ENCODE measurements at places on chromosomes 4 and X.

GRCh38 chr4:76694056-76694455, 203.9 kb downstream of the SOWAHB start:
- DNase-seq, result no peak

DNA sequence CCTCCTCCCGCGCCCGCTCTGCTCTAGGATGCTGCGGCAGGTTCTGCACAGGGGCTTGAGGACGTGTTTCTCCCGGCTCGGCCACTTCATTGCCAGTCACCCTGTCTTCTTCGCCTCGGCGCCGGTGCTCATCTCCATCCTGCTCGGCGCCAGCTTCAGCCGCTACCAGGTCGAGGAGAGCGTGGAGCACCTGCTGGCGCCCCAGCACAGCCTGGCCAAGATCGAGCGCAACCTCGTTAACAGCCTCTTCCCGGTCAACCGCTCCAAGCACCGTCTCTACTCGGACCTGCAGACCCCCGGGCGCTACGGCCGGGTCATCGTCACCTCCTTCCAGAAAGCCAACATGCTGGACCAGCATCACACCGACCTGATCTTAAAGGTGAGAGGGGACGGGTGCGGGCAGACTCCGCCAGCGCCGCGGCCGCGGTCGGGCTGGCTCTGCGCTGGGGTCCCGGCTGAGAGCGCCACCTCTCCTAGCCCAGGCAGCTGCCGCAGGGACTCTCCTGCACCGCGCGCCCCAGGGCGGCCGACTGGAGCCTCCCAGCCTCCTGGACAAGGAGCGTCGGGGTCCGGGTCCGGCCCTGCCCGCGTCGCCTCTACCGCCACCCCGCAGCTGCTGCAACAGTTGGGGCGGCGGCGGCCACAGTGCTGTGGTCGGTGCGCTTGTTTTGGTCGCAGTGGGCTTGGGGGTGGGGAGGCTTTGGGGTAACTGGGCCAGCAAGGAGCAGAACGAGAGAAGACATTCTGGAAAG, at the start of gene PTCHD1:
PTCHD1 (plus strand) TSS at position 2 of the 752 bp plus-strand sequence; CDS start at position 29, 27 bp downstream.
- DNase-seq, result no peak

DNA sequence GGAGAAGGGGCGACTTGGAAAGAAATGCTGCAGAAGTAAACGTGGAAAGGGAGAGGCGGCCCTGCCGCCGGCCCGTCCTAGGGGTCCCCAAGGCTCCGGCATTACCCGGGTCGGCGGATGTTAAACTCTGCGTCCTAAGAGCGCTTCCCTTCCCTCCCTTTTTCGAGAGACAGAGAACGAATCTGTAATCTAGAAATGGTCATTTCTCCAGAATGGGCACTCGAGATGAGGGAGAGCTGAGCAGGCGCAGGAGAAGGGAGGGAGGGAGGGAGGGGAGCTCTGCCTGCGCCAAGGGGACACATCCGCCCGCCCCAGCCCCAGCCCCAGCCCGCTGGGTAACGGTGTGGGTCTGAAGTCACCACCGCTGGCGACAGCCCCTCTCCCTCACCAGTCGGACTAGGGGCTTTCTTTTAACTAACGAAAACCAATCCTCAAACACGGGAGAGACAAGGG, 1.7 kb downstream of the HCFC1 start:
- DNase-seq, result no peak

DNA sequence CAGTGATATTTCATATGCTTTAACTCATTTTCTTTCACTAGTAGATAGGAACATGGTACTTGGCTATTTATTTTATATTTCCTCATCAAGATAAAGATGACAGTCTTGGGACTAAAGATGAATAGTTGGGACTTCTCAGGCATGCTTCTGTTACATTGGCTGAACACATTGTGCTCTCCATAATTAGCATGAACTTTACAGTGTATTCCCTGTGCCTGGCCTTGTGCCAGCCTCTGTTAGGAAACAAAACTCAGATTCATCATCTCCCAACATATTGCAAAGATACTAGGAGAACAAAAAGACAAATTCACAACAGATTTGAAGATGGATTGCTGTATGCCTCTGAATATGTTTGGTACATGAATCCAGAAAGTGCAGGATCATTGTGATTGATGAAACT, 26.4 kb downstream of the GRIA2 start:
- DNase-seq, result no peak

GRCh38 chrX:95346856-95347255, 1337.8 kb upstream of the DIAPH2 start:
- no peak for DNase-seq

DNA sequence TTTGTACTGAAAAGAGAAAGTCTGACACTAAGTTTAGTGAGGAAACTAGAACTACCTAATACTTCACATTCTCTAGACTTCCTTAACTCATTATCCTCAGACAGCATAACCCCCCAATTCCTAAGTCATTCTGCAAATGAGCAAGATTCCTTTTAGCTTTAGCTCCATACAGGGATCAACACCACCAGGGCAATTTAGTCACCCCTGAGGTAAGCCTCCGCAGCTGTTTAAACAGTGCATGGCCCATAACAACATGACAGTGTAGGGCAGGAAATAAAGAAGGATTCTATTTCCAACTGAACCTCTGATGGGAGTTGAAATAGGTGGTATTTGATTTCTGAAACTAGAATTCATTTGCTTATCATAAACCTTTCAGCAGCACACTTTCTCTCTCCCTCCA, 112.8 kb upstream of the DKK2 start:
- DNase-seq, result no peak

DNA sequence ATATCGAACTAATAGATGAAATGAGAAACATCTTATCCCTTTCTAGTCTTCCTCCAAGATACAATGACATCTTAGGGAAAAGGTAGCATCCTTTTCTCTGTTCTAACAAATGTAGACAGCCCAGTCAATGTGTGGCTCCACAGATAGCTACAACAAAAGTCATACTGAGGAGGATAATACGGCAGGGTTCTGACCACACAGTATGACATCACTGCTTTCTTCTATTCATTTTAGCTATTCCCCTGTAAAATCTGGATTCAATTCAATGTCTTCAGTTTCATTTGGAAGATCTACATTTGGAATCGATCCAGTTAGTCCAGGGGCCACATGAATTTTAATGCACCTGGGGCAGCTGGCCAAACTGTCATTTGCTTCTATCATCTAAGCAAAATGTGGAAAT, 51.4 kb downstream of the ENOX2 start:
- no peak for DNase-seq

DNA sequence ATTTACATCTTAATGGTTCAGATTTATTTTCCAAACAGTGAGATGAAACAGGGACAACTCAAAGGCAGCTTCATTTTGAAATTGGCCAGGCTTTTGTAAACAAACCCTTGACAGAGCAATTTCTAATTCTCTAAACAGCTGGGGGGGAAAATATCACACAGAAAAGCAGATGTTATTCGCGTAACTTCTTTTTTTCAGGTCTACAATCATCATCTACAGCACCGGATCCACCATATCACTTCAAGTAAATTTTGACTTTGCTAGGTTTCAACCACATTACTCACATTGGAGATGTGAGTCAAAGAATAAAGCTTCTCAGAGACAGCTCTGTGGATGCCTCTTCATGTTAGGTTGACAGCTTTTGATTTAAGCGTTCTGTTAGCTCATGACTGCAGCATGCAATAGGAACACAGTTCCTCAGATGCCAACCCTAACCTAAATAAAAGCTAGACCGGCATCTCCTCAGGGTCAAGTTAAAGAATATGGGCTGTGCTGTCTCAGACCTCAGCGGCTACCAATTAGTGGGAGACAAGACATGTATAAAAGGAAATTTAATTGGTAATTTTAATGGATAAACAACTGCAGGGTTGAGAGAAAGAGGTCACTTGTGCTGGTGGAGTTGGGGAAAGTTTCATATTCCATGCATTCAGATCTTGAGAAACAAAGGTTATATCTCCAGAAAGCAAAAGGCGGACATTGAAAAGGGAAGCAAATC, 26.8 kb downstream of the AMELX start:
- DNase-seq, result no peak

DNA sequence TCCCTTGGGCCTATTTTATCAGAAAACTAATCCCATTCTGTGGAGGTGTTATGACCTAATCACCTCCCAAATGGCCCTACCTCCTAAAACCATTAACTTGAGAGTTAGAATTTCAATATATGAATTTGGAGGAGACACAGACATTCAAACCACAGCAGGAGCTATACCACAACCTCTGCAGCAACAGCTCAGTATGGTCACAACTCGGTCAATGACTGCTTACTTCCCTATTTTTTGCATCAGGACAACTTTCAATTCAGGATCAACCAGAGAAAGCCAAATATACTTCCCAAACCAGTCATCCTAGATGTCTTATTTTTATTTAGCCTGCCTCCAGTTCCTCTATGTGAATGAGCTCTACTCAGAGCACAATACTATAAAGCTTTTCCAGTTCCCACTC, 11.3 kb upstream of the SMARCA5 start:
- no peak for DNase-seq

- DNase-seq, result no peak
These were observed 15.0 kb upstream of the CT47A1 start for GRCh38 chrX:121000589-121000988.

DNA sequence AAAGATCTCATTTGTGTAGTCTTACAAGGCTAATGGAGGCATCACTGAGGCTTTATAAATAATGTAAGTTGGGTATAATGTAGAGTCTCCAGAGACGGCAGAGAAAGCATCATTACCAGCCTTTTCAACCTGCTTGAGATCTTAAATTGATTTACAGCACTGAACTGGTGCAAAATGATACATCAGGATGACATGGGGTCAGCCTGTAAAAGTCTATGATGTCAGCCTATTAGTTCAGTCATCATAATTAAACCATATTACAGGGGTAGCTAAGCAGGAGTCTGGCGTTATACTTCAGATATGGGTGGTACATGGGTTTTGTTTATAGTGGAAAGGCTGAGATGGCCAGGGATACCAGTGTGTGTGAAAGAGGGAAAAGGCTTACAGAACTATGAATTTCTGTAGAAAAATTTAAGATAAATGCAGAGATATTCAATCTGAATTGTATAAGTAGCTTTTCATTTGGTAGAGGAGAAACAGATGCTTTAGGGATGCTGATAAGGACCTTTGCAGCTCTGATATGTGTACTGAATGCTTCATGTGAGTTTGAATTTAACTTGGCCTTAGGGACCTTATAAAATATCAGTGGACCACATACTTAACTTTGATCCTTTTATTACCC, 2.7 kb downstream of the SMAD1 start:
- DNase-seq, result no peak

DNA sequence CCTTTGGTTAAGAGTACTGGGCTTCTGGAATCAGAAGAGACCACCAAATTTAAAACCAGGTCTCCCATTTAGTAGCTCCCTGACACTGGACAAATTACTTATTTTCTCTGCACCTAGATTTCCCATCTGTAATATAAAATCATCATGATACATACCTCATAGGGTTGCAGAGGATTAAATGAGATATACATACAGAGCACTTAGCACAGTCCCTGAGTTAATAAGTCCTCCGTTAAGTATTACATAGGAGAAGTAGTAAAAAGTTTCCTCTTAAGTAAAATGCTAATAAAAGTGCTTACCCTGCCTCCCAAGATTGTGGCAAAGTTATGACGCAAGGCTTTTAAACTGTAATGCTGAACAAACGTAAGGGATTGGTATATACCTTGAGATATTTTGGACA, 539 bp upstream of the CHIC1 start:
- no peak for DNase-seq

DNA sequence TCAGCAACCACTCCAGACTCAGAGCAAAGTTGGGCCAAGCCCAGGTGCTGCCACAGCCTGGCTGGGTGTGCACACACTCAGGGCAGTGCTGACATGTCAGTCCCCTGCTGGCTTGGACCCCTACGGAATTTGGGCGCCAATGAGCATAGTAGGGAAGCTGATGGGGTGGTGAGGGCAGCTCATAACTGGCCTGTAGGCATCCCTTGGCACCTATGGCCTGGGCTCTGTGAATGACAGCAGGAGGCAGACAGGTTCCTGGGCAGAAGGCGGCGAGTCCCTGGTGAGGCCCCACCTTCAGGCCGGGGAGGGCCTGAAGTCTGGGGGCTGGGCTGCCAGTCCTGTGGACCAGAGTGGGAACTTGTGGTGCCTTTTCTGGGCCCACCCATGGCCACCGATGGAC, 15.9 kb upstream of the TMEM185A start:
- DNase-seq, result no peak

GRCh38 chr4:79625361-79625760, 217.3 kb upstream of the GK2 start:
- no peak for DNase-seq

DNA sequence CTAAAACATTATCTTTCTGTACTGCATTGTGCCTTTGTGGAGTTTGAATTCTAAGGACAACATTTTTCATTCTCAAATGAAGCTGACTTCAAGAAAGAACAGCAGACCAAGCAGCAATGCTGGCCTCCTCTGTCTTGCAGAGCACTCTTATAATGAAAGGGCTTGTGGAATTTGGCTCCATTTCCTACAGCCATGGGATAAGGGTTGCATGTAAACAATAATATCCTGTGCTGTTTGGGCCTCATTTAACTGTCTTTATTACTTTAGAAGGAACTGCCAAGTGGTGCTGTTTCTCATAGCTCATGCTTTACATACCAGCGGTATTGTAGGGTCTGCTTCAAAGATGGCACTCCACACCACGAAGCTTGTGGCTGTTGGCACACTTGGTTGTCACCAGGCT, 111.4 kb upstream of the EOLA2 start:
- no peak for DNase-seq
